ENCODE measurements at places on chromosomes 4 and X.

- no peak for DNase-seq
Measured at GRCh38 chr4:187366530-187366929, 629.0 kb upstream of the ZFP42 start.

- DNase-seq, result no peak
Measured at GRCh38 chrX:11341274-11342201, 48.3 kb downstream of the AMELX start.

GRCh38 chr4:11341337-11342043 lies 87.2 kb downstream of the HS3ST1 start:
- DNase-seq, result no peak

DNA sequence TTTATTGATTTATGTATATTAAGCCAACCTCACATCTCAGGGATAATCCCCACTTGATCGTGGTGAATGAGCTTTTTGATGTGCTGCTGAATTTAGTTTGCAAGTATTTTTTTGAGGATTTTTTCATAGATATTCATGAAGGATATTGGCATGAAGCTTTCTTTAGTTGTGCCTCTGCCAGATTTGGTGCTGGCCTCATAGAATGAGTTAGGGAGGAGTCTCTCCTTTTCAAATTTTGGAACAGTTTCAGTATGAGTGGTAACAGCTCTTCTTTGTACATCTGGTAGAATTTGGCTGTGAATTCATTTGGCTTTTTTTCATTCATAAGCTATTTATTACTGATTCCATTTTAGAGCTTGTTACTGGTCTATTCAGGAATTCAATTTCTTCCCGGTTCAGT lies 197.2 kb upstream of the NDST4 start:
- DNase-seq, result no peak

GRCh38 chrX:39689376-39690104 lies 408.2 kb downstream of the BCOR start:
- DNase-seq, result no peak

DNA sequence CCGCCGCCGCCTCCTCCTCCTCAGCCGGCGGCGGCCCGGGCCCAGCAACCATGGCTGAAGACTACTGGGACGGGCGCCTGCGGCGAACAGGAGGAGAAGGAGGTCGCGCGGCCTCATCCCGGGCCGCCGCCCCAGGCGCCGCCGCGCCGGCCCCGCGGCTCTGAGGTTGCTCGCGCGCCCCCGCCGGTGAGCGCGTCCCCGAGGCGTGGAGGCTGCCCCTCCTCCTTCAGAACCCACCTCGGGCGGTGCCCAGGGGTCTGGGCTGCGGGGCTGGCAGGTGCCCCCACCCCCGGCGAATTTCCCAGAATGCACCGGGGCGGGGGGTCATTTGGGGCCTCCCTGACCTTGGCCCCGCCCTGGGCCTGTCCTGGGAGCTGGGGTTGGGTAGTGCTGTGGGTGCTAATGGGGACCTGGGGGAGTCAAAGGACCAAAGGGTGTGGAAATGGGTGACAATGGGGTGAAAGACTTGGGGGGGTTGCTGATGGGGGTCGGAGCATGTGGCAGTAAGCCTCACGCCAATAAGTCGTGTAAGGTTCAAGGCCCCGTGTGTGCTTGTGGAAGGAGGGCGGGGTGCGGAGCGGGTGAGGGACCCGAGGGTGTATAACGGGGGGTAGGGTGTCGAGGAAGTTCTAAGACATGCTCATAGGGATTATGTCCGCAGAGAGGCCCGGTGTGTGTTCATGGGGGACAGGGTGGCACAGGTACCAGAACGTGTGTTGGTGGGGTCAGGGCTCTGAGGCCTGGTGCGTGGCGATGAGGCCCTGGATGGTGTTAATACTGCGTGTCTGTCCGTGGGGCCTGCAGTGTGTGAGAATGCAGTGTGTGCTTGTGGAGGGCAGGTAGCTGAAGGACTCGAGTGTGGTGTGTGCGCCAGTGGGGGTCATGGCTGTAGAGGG lies 687 bp downstream of the CDK16 start:
- DNase-seq, result peak; percentile 64

- DNase-seq, result no peak
Measured at GRCh38 chr4:121190389-121190788, 26.3 kb upstream of the TNIP3 start.

- DNase-seq, result no peak
Measured at GRCh38 chr4:24912252-24913118, at the start of gene CCDC149. TSS of gene CCDC149 (minus strand) at chr4:24913042. CDS start at chr4:24912864, 178 bp downstream.

GRCh38 chr4:24690436-24690835 lies 104.9 kb upstream of the SOD3 start:
- DNase-seq, result no peak

DNA sequence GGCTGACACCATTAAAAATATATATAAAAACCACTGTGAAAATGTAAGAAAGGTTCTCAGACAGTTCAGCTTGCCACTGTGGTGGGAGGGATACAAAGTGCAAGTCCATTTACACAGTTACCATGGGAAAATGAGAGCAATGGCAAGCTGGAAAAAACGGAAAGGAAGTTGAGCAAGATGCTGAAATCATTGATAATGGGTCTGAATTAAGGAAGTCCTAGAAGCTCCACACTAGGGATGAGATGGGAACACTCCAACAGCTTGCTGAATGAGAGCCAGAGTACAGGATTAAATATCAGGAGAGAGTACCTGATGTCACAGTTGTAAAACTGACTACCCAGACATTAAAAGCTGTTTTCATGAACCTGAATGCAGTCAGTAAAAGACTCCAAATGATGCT lies 218.6 kb downstream of the PRDM5 start:
- no peak for DNase-seq

DNA sequence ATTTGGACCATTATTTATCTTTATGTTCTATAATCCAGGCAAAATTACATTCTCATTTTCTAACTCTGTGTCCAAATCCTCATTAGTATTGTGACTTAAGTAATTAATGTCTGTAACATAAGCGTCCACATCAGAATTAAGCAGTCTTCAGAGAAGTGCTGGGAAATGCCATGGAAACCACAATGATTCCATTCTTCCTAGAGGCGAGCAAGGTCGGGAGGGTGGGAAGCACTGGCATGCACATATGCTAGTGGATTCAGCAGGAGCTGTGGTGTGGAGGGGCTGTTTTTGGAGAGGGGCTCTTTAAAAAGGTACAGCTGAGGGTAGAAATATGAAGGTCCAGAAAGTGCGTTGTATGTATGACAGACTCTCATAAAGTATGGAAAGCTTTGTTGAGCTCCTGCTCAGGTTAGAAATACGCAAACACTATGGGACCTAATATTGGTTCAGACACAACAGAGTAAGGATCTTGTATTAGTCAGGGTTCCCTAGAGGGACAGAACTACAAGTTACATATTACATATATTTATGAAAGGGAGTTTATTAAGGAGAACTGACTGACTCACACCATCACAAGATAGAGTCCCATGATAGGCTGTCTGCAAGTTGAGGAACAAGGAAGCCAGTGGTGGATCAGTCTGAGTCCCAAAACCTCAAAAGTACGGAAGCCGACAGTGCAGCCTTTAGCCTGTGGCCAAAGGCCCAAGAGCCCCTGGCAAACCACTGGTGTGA lies 61.5 kb downstream of the GLRA2 start:
- DNase-seq, result no peak

DNA sequence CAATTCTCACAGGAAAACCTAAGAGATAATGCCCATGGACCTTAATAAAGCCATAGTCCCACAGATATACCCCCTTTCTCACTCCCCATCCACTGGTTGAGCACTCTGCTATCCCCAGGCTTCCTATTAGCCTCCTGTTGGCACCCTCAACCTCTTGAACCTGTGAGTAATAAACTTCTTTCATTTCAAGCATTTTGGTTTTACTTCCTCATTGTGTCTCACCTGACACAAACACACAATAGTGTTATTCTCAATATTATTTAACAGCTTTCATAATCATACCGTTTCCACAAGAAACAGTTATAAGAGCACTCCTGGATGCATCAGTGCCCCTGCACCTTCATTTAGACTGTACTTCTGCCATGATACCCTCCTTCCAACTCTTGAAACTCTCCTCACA lies 56.8 kb downstream of the TRPC5 start:
- DNase-seq, result no peak

GRCh38 chr4:1644891-1645657 lies 39.0 kb downstream of the FAM53A start:
- no peak for DNase-seq

- no peak for DNase-seq
Measured at GRCh38 chr4:110627977-110628662, 5.2 kb upstream of the PITX2 start.

- no peak for DNase-seq
Measured at GRCh38 chrX:76802708-76803107, 375.2 kb downstream of the MAGEE1 start.

- no peak for DNase-seq
Measured at GRCh38 chr4:186885289-186885688, 161.6 kb upstream of the FAT1 start.

GRCh38 chrX:140580478-140580877 lies 75.6 kb upstream of the SOX3 start:
- no peak for DNase-seq

DNA sequence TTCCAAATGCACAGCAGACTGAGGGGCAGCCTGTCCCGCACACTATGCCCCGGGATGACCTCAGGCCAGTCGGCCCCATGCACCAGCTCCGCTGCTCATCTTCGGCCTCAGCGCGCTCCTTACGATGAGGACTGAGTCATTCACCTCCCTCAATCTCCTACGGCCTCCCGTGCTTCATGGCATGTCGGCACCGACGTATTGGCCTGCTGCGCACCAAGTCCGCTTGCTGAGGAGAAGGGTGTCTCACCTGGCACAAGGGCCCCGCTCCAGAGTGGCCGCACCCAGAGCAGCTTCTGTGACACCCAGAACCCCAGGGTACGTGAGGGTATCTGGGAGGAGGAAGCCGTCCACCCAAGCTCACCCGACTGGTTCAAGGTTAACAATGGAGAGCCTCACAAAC lies 35.5 kb downstream of the GAK start:
- no peak for DNase-seq

- no peak for DNase-seq
Measured at GRCh38 chr4:132827522-132827921, 321.6 kb upstream of the PCDH10 start.

GRCh38 chr4:20944961-20945360 lies 244.7 kb downstream of the PACRGL start:
- DNase-seq, result no peak

DNA sequence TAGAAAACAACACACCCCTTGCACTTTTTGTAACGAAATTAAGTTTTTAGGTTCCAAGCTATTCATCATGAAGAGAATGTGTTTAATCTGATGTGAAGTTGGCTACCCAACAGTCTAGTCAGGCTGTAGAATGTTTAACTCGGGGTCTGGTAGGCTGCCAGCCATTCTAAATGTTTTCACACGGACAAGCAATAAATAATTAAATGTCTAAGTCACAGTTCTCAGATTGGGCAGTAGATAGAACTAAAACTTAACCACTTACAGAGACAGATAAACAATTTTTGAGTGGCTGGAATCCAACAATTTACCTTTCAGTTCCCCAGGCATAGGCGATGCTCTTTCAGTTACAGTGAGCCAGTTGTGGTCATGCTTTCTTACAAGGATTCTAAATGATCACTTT lies 66.5 kb downstream of the CHIC2 start:
- no peak for DNase-seq

- no peak for DNase-seq
Measured at GRCh38 chrX:78658845-78659744, at the start of gene RTL3. TSS of gene RTL3 (minus strand) at chrX:78659328. CDS start at chrX:78658420, 908 bp downstream.

DNA sequence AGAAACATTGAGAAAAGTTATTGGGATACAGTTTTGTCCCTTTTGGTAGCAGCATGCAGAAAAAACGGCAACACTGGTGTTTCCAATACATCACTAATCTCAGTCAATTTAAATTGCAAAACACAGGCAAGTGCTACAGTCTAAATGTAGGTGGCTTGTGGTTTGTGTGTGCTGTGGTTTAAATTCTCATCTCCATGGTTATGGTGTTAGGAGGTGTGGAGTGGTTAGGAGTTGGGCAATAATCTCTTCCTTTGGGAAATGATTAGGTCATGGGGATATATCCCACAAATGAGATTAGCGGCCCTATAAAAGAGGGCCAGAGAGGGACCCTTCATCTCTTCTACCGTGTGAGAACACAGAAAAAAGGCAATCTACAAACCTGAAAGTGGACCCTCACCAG lies 1344.3 kb downstream of the ADGRL3 start:
- DNase-seq, result no peak

DNA sequence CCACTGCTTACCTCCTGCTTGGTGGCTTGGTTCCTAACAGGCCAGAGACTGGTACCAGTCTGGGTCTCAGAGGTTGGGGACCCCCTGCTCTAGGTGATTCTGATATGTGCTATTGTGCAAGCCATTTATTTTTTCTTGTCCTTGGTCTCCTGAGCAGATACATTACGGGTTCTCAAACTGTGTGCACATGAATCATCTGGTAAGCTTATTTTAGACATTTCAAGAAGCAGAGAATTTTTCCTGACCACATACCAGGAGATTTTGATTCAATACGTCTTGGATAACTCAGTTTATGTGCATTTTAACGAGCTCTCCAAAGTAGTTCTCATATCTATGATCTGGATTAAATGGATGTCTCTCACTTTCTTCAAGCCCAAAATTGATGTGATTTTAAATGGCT lies 77.2 kb downstream of the FHIP1A start:
- no peak for DNase-seq

DNA sequence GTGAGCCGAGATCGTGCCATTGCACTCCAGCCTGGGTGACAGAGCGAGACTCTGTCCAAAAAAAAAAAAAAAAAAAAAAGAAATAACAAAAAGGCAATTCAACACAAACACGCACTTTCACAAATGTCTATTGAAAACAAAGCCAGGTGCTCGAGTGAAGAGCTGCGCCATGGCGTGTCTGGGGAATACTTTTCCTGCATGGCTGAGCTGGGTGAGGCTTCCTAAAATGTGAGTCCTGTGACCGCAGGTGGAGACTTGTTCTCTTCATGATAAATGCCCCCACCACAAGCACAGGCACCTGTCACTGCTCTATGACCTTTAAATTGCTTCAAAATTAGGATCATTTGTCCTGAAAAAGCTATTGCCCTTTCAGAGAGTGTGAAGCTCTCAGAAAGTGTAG lies 4.0 kb upstream of the ABLIM2 start:
- no peak for DNase-seq

GRCh38 chrX:138011468-138011867 lies 445.5 kb downstream of the ZIC3 start:
- DNase-seq, result no peak

DNA sequence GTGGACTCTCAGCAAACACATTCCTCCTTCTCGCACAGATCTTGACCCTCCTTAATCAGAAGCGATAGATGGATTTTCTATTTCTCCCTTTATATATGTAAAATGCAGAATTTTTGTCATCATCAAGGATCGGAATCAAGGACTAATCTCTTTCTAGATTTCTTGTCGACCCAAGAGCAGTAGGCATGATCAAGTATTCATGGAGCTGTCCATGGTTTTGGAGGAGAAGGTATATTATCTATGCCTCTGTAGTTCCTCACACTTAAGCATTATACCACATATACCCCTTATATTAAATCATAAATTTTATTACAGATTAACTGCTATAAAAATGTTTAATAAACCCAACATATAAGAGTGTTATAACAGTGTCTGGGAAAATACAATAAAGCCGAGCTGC lies 886.8 kb downstream of the NLGN4X start:
- no peak for DNase-seq

GRCh38 chr4:8698341-8699062 lies 105.9 kb downstream of the CPZ start:
- no peak for DNase-seq
